ENCODE measurements at places on chromosomes 12 and 14. TPM values are rescaled to one million over a fixed set of nuclear protein-coding genes. Genes with fewer than 3 reads are reported as not detected.

DNA sequence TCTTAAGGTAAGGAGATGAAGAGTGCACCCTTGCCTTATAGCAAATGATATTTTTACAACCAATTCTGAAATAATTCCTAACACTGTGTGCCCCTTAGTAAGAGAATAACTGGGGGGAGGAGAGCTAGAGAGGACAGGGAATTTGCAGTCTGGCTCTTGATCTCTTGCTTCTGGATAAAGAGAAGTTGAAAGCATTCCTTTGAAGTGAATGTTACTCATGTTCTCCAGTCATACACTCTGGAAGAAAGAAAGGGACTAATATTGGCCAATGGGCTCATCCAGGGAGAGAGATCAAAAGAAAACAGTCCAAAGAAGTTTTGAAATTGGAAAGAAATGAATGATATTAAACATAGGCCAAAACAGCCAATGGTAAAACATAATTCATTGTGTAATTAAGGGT, 25.3 kb downstream of the C12orf75 start:
- peaks cover 29% of the 10 kb centered on the region for H3K4me1 ChIP-seq
- no peaks in the 10 kb centered on the region for H3K27me3 ChIP-seq
- H3K4me3 ChIP-seq: no peak overlapping the region
- peaks cover 4% of the 10 kb centered on the region for H3K36me3 ChIP-seq

GRCh38 chr12:21774358-21775132, at the start of gene KCNJ8:
TSS of gene KCNJ8 (minus strand) at chr12:21774706. CDS start at chr12:21773616, 1,090 bp downstream.
- no peaks in the 10 kb centered on the region for H3K36me3 ChIP-seq
- peak; percentile 50 for DNase-seq
- peak within 1 kb of the TSS; percentile 96 for H3K4me3 ChIP-seq
- no peaks in the 10 kb centered on the region for H3K27me3 ChIP-seq
- H3K27ac ChIP-seq: peak within 1 kb of the TSS; percentile 15

DNA sequence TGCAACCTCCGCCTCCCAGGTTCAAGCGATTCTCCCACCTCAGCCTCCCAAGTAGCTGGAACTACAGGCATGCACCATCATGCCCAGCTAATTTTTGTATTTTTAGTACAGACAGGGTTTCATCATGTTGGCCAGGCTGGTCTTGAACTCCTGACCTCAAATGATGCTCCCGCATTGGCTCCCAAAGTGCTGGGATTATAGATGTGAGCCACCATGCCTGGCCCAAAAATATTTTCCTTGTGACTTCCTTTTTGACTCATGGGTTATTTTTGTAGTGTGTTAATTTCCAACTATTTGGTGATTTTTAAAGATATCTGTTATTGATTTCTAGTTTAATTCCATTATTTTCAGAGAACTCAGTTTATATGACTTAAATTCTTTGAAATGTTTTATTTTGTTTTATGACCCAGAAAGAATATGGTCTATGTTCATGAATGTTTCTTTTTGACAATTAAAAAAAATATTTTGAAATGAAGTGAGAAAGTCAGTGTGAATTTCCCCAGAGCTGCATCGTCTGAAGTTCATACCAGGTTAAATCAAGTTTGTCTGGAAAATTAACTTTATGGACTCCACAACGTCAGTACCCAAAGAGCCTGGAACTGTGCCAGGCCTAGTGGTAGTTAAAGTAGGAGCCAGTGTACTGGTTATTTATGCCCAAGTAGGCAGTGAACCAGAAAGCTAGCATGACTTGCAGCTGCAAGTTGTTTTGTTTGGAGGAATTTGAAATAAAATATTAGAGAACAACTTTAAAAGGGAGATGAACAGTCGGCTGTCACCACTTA, 2.8 kb upstream of the CDKL1 start:
- no peaks in the 10 kb centered on the region for H3K36me3 ChIP-seq
- H3K4me3 ChIP-seq: no peak overlapping the region
- H3K27ac ChIP-seq: peak overlapping the region; percentile 86
- DNase-seq: peak; percentile 39

DNA sequence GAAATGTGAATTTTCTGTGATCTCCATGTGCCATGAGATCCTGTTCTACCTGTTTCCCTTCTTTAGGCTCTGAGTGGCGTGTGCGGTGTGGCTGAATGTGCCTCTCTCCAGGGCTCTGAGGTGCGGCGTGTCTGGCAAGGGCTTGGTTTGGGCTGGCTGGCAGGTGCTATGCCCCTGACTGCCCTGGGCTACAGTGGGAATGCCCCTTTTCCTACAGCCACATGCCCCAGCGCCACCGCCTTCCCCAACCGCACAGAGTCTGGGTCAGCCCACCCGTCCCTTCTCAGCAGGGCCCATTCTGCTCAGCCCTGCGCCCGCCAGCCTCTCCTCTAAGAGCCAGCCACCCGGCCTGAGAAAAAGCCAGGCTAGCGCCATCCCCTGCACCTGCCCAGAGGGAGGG, 24.7 kb downstream of the BTBD6 start:
- H3K27me3 ChIP-seq: no peaks in the 10 kb centered on the region
- no peak for DNase-seq
- peaks cover 4% of the 10 kb centered on the region for H3K36me3 ChIP-seq
- no peak overlapping the region for H3K27ac ChIP-seq
- peaks cover 6% of the 10 kb centered on the region for H3K4me1 ChIP-seq

GRCh38 chr12:82904219-82904790, 217.6 kb downstream of the TMTC2 start:
- H3K36me3 ChIP-seq: no peaks in the 10 kb centered on the region
- no peak overlapping the region for H3K4me3 ChIP-seq
- no peaks in the 10 kb centered on the region for H3K27me3 ChIP-seq
- DNase-seq: peak; percentile 2
- H3K4me1 ChIP-seq: no peaks in the 10 kb centered on the region

DNA sequence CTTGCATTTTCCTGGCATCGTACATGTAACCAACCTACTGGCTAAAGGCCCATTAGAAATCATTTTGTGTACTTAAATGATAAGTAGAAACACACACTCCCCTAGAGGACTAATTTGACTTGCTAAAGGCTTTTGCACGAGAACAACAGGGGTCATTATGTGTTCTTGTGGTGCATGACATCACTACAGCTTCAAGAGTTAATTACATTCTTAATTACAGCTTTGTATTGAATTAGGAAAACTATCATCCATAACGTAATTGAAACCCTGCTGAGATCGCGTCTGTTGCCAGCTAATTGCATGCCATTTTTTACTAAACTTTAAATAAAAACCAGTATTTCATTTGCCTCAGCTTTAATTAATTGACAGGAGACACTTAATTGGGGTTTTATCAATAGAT, 51.4 kb downstream of the TMEM132C start:
- no peaks in the 10 kb centered on the region for H3K4me1 ChIP-seq
- no peak overlapping the region for H3K4me3 ChIP-seq
- no peak overlapping the region for H3K27ac ChIP-seq
- H3K36me3 ChIP-seq: no peaks in the 10 kb centered on the region

The OAS1 gene
- total RNA-seq: not detected

The ITPK1 gene
- 15.3 TPM for total RNA-seq

The TEX52 gene
- total RNA-seq: not detected

The CLEC4D gene
- total RNA-seq: not detected

The SIX4 gene
- total RNA-seq: 42.7 TPM
